Esophagus mucosa (tissue), 1 donor: ENCODE measurements at places on chromosomes 7 and 10.
A peak's percentile ranks its signal among the peaks of the same experiment; 100 is the strongest.

GRCh38 chr7:12805518-12805928 lies 118.1 kb downstream of the ARL4A start:
- peak; percentile 45 for ATAC-seq

DNA sequence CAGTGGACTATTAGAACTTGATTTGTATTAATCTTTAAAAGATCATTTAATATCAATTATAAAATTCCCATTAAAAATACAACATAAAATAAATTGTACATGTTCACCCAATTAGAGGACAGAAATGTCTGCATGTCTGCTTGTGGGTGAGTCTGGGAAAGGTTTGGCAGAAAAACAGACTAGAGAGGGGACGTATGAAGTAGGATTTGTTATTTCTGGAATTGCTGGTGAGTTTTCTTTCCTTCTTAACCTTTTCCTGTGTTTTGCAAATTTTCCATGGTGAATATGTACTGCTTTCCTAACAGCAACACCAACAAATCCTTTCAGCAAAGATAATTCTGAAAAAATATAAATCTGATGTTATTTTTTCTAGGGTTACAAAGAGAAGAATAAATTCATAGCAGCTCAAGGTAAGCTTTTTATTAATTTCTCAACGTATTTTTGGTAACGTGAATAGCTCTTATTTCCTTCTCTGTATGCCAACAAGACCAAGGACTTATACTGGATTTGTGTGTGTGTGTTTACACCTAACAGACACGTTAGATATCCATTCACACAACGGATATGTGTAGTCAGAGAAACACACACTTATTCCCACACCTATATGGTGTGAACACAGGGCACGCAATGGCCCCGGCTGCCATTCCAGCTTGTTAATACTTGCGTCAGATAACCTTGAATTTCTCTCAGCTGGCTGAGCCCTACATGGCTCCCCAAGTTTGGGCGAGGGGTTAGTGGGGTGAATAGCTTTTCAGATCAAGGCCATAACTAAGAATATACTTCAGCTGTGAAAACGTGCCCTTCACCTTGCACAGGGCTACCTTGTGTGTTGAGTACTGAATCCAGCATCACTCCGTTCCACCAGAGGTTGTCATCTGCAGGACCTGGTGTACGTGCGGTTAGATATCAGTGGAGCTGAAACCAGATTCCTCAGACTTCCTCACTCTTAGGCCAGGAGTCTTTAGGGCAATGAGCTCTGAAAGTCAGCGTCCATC lies 64.6 kb downstream of the MKI67 start:
- no peak for ATAC-seq

- ATAC-seq = no peak
Measured at GRCh38 chr10:78838141-78838657, 230.6 kb upstream of the ZMIZ1 start.

DNA sequence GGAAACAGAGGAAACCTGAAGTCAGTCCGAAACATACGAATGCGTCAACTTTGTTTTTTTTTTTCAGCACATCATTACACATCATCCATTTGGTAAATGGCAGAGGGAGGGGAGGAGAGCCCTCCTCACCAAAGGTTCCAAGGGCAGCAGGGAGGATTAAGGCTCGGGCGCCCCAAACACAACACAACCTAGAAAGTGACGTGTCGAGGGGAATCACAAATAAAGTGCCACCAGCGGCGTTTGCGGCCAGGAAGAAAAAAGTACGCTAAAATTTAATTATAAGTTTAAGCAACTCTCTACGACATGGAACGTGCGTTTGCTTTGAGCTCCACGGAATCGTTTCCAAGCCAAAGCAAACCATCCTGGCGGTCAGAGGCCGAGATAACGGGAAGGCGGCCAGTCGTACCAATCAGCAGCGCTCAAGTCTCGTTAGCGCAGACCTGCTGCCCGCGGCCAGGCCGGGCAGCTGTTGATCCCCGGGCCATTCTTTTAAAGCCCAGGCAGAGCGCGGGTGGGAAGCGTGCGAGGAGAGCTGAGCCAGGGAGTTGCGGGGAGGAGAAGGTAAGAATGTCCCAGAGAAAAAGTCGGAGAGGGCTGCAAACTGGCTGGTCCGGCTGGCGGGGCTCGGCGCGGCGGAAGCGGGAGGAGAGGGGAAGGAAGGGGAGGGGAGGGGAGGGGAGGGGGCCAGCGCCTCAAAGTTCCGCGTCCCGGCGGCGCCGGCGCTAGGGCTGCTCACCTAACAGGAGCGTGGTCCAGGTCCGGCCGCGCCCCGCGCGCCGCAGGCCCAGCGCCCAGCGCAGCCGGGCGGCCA lies 719 bp downstream of the DPY19L1 start:
- ATAC-seq = no peak

DNA sequence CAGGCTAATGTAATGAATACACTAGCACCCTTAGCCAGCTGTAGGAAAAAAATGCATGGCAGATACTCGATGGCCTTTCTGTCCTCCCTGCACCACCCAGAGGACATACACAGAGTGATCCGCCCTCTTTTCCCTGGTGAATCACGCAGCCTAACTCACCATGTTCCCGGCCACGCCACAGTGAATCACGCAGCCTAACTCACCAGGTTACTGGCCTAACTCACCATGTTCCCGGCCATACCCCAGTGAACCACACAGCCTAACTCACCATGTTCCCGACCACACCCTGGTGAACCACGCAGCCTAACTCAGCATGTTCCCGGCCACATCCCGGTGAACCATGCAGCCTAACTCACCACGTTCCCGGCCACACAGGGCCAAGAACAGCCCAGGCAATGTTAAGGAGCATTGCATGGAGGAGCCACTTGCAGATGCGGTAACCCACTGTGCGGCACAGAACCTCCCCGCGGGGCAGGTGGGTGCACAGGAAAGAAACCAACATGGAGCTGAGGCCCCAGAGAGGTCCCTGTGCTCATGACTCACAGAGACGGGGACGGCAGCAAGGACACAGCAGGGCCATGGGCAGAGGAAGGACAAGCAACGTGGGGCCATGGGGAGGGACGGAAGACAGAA lies 508.5 kb downstream of the DNAJB6 start:
- ATAC-seq = peak; percentile 99

DNA sequence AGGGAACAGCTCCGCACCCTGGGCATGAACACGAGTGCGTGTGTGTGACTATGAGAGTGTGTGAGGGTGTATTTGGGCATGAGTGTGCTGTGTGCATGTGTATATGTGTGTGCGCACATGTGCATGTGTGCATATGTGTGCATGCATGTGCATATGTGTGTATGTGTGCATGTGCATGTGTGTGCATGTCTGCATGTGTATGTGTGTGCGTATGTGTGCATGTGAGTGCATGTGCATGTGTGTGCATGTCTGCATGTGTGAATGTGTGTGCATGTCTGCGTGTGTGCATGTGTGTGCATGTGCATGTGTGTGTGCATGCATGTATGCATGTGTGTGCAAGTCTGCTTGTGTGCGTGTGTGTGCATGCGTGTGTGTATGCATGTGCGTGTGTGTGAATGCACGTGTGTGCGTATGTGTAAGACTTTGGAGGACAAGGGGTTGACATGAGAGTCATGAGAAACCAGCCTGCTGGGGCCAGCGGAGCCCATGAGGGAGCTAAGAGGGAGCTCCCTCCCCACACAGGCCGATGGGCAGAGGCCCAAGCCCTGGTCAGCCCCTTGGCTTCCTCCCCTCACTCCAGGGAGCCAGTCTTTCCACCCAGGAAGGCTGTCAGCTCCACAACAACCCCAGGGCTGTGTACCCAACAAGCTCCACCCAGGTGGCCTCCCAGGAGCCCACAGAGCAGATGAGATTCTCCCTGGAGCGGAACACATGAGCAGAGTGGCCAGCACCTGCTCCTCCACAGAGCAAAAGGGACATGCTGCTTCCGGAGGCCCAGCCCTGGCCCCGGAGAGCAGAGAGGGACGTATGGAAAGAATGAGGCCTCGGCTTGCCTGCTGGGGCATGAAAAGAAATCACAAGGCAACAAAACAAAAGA lies 142.5 kb upstream of the PPP2R2D start:
- no peak for ATAC-seq

- peak; percentile 43 for ATAC-seq
Measured at GRCh38 chr7:152050547-152050971, 25.1 kb downstream of the GALNT11 start.

GRCh38 chr10:13559124-13559700 lies 27.6 kb upstream of the PRPF18 start:
- no peak for ATAC-seq

GRCh38 chr10:13885238-13885990 lies 298.6 kb downstream of the PRPF18 start:
- no peak for ATAC-seq

GRCh38 chr7:106236065-106236464 lies 48.7 kb downstream of the NAMPT start:
- no peak for ATAC-seq
